ENCODE measurements at places on chromosomes 13 and 19.

- no peak for DNase-seq
Observed at GRCh38 chr19:4477034-4477801, 5.1 kb downstream of the HDGFL2 start.

DNA sequence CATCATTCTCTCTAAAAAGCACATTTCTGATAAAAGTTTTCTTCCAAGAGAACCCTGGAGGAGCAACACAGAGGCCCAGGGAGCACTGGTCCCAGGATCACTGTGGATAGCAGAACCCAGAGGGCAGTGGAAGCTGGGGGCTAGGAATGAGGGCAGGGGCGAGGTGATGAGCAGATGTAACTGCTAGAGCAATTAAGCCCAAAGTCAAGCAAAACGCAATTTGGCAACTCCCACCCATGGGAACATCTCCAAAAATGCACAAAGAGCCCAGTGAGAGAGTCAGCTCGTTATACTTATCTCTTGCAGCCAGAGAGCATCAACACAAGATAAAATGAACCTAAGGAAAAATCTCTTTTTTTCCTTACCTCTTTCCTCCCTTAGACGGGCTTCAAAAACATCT lies 284.2 kb downstream of the TBC1D4 start:
- DNase-seq: no peak

DNA sequence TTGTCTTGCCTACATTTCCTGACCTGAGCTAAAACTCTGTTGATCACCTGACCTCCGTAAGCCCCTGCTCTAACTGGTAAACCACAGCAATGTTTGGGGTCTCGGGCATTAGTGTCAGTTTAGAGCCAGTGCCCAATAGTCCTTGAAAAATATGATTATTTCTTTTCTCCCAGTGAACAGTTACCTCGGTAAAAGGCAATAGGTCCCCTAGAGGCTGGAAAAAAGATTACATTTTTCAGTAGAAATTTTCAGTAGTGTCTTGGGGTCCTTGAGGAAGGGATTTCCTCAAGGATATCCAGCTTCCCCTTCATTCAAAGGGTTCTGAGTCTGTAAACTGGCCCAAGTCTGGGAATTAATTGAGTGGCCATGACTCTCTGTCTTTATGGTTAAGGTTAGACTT lies 177.5 kb downstream of the SLC7A1 start:
- no peak for DNase-seq

DNA sequence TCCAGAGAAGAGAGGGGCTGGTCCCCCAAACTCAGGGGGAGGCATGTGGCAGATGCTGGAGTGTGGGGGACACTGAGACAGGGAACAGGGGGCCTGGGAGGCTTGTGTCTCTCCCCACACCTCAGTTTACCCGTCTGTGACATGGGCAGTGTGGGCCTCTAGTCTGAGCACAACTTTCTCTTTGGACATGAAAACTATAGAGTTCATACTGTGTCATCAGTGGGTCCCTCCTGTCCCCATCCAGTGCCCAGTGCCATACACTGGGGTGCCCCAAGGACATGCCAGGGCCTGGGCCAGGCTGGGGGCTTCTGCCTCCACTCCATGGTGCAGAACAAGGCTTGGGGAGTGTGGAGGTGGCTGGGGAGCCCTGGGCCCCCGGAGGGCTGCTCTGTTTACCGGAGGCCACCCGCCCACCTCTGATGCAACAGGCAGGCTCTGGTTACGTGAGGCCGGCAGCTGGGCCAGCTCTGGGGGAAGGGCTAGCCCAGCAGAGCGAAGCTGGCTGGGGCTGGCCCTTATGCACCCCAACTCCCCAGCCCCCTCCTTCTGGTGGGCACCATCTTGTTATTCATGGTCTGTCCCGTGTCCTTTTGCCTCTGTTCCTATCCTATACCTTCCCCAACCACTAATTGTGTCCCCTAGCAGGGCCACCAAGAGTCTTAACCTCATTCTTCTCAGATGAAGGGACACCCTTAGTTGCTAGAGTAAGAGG lies 1.9 kb upstream of the MEF2B start:
- no peak for DNase-seq

- no peak for DNase-seq
Observed at GRCh38 chr19:12628040-12629022, 17.6 kb downstream of the ZNF791 start.

DNA sequence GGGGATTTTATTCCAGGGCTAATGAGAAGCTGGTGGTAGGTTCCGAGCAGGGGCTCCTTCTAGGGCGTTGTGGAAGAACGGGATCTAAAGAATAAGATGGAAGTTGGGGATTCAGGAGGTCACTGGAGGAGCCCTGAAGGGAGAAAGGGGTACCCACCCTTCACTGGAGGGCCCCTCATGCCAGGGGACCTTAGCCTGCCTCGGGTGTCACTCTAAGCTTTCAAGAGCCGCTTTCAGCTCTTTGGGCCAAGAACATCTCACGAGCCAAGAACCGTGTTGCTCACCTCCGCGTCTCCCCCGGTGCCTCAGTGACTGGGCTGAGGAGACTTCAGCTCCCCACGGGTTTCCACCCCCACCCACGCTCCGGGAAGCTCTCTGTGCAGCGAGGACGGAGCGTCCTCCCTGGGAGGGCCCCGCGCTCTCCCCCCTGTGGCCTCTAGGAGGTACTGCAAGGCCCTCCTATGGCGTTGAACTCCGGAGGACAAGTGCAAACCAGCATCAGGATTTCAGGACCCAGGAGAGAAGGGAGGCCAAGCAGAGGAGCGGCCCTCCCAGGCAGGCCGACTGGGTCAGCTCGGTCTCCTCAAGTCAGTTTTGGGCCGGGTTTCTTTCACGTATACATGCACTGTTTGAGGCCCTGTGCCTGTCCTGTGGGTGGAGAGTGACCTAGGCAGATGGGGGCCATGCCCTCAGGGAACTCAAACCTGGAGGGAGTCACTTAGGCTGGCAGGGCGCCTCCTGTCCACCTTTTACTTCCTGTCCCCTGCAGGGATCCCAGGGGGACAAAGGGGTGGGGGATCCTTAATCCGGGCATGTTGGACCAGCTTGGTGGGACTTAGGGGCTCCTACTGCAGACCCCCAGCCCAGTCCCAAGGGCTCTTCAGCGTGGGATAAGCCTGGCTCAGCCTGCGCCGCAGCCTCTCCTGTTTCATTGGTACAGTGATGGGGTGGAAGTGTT lies 5.1 kb upstream of the KRTDAP start:
- DNase-seq: peak; percentile 68

DNA sequence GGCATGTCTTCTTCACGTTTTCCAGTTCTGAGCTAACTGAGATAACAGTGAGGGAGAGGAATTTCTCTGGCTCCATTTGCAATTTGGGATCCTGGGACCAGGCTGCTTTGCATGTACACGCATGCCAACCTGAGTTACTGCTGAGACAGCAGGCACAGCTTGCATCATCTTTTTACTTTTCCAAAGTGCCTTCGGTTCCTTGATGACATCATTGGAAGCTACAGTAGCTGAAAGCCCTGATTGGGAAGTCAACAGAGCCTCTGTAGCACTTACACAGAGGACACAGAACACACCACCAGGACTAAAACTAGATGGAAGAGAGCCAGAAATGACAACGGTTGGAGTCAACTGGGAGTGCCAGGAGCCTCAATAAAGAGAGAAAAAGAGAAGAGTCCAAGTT lies 399.1 kb upstream of the GPC6 start:
- DNase-seq: no peak

- DNase-seq: no peak
Observed at GRCh38 chr13:99385161-99385560, 78.0 kb upstream of the GPR183 start.

- DNase-seq: no peak
Observed at GRCh38 chr13:31101472-31102170, 60.1 kb downstream of the HSPH1 start.

GRCh38 chr13:40074338-40074737 lies 418.9 kb downstream of the COG6 start:
- no peak for DNase-seq

DNA sequence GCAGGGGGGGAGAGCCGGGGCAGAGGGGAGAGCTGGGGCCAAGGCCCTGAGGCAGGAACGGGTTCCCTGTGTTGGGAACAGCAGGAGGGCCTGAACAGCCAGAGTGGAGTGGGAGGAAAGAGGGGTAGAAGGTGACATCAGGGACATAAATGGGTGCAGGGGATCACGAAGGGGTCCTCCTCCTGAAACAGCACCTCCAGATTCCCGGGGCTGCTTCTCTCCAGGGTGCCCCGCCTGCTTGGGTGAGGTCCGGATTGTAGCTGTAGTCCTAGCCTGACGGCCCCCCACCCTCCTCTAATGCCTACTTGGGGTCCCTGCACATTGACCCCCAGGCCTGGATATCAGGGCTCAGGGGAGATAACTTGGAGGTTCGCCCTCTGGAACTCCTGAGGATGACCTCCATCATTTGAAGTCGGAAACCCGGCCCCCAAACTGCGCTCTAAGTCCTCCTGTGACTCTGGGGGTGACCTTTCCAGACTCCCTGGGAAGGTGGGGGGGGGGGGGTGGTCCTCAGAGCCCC lies 473 bp upstream of the SCN1B start:
- DNase-seq: no peak

DNA sequence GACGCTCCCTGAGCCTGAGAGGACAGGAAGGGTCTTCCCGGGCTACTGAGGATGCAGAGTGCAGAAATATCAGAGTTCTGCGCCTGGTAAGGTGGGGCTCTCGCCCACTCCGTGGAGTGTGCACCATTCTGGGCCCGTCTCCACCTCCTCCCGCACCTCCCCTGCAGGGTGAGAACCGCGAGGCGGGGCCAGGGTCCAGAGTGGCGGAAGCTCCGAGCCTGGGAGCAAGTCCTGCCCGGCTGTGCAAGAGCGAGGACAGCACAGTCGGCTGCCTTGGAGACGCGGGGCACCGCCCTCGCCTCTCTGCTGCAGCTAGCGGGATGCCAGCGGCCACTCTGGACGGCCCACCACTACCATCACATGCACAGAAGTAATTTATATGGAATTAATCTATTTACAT lies 2304.4 kb downstream of the PCDH9 start:
- no peak for DNase-seq

DNA sequence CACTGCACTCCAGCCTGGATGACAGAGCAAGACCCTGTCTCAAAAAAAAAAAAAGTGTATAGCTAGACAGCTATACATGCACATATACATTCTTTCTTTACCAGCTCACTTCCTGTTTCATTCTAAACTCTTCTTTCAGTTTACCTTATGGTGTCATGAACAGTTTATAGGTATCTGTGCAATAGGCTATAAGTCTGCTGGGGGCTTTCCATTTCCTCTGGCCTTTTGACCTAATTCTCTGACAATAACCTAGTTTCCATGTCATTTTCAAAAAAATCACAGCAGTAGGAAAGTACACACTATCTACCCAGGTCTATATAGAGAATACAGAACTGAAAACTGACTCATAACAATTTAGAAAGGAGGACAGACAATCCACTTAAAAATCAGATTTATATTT lies 24.4 kb upstream of the URAD start:
- DNase-seq: no peak

DNA sequence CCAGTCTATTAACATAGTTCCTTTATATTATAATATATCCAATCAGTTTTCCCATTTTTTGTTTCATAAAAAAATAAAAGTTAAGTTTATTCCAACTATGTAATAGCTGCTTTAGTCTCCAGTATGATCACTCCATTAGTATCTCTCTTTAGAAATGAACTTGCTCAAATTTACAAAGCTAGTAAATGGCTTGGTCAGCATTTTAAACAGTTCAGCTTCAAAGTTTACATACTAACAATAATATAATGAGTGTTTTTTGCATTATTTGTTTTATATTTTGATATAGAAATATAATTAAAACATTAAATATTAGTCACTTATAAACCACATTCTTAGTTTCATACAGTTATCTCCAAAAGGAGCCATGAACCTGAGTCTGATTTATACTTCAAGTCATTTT lies 1073.8 kb downstream of the SLITRK5 start:
- no peak for DNase-seq

GRCh38 chr19:13860679-13861391 lies 16.1 kb upstream of the NANOS3 start:
- no peak for DNase-seq

- no peak for DNase-seq
Observed at GRCh38 chr13:27405546-27406134, 18.8 kb upstream of the GTF3A start.

DNA sequence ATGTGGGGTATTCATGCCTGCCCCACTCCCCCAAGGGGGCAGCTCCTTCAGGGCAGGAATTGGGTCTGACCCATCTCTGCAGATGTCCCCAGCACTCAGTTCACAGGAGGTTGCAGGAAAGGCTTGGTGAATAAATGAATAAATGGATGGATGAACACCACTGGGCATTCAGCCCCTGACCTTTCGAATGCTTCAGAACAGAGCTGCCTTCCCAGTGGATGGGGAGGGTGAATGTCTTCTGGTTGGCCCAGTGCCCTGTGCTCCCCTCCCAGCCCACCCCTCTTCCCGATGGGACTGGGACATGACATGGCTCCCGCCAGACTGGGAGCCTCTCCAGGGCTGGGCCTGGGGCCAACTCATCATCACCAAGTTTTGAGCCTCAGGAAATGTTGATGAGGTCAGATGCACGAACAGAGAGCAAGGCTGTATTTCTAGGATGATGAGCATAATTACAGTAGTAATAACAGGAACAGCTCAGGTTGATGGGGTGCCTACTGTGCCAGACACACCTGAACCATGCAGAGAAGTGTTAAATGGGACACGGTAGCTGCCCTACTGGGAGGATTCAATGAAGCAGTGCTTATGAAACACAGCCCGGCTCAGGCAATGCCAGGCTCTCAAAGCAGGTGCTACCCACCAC lies 25.7 kb downstream of the VRK3 start:
- DNase-seq: no peak

DNA sequence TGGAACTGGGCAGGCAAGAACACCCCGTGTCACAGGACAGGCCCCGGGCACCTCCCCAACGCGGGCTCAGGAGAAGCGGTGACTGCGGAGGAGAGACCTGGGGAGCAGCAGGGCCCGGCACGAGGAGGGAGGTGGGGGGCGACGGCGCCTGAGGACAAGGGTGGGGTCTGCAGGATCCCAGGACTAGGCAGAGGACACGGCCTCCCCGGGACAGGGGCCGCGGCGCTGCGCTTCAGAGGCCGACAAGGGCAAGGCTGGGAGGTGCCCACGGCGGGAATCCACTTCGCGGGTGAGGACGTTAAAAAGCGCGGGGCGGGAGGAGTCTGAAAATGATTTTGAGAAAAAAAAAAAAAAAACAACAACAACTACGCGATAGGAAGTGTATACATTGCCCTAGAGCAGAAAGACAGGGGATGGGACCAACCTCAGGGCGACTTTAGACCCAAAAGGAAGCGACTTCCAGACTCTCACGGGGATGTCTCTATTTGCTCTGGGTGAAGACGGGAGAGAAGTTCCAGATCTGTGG lies 44.9 kb downstream of the ZNF611 start:
- DNase-seq: no peak

GRCh38 chr19:39111593-39112199 lies 13.9 kb upstream of the PAK4 start:
- no peak for DNase-seq

GRCh38 chr13:77235456-77236022 lies 91.4 kb downstream of the MYCBP2 start:
- no peak for DNase-seq

- DNase-seq: no peak
Observed at GRCh38 chr13:81610644-81611043, 1269.7 kb upstream of the SPRY2 start.

Data from CD4-positive, alpha-beta T cell treated with Interleukin-2 at 100 ng/mL for 4 hours (primary cell).